ENCODE measurements at places on chromosomes 11 and 22.

GRCh38 chr11:27898166-27898565 lies 197.9 kb upstream of the BDNF start:
- DNase-seq: no peak

GRCh38 chr11:61971248-61972111 lies 4.0 kb upstream of the FTH1 start:
- DNase-seq: peak; percentile 98

- DNase-seq: no peak
These were observed 3.1 kb downstream of the SULT4A1 start for GRCh38 chr22:43859176-43859575.

DNA sequence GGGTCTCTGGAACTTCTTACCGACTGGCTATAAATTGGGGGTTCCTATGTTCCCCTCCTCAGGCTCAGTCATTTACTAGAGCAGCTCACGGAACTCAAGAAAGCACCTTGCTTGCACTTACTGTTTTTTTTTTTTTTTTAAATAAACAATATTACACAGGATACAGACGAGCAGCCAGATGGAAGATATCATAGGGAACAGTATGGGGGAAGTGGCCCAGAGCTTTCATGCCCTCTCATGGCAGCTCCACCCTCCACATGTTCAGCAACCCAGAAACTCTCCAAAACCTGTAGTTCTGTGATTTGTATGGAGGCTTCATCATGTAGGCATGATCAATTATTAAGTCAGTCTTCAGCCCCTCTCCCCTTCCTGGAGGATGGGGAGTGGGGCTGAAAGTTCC lies 7.5 kb downstream of the UVRAG start:
- DNase-seq: no peak

DNA sequence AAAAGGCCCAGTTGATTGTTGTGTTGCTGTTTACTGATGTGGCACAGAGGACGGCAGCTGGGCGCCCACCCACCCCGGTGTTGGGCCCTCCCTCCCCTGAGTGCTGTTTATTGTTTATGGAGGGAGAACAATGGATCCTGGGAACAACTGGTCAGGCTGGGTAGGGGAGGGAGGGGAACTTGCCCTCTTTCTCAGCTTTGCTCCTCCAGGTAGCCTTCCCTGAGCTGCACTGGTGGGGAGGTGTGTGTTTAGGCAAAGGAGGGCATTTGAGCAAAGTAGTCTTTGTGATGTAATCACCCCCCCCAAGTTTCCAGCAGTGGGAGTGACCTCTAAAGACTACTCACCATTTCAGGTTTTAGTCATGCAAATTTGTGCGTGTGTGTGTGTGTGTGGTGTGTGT lies 1035.3 kb downstream of the NTM start:
- DNase-seq: no peak
